Endothelial cell (in vitro differentiated cells): ENCODE measurements at places on chromosomes 1 and 21. TPM values are rescaled to one million over a fixed set of nuclear protein-coding genes. Genes with fewer than 3 reads are reported as not detected.
A peak's percentile ranks its signal among the peaks of the same experiment; 100 is the strongest.

GRCh38 chr21:43938751-43939442 lies 73.2 kb upstream of the TRAPPC10 start:
- no peak overlapping the region for H3K4me3 ChIP-seq
- H3K4me1 ChIP-seq: no peaks in the 10 kb centered on the region
- DNase-seq: peak; percentile 91
- H3K27ac ChIP-seq: no peak overlapping the region
- peaks cover 3% of the 10 kb centered on the region for H3K27me3 ChIP-seq

- no peak overlapping the region for H3K27ac ChIP-seq
- no peak overlapping the region for H3K4me3 ChIP-seq
- no peak for DNase-seq
- peaks cover 10% of the 10 kb centered on the region for H3K27me3 ChIP-seq
- peaks cover 27% of the 10 kb centered on the region for H3K4me1 ChIP-seq
Observed at GRCh38 chr1:27577504-27578188, 26.3 kb downstream of the AHDC1 start.

- H3K27ac ChIP-seq: no peak overlapping the region
- no peaks in the 10 kb centered on the region for H3K36me3 ChIP-seq
- no peak overlapping the region for H3K4me3 ChIP-seq
- no peaks in the 10 kb centered on the region for H3K27me3 ChIP-seq
- H3K4me1 ChIP-seq: no peaks in the 10 kb centered on the region
Observed at GRCh38 chr1:172928412-172928811, 122.3 kb downstream of the TNFSF18 start.

DNA sequence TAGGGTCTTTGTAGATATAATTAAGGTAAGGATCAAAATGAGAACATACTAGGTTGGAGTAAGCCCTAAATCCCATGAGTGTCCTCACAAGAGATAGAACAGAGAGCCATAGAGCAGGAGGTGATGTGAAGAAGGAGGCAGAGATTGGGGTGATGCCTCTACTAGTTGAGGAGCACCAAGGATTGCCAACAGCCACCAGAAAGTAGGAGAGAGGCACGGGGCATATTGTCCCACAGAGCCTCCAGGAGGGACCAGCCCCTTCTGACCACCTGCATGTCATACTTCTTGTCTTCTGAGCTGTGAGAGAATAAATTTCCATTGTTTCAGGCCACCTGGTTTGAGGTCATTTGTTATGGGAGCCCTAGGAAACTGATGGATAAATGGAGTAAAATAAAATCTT lies 363.3 kb downstream of the RPS6KC1 start:
- H3K27ac ChIP-seq: no peak overlapping the region
- H3K36me3 ChIP-seq: peaks cover 4% of the 10 kb centered on the region
- DNase-seq: no peak
- no peak overlapping the region for H3K4me3 ChIP-seq
- no peaks in the 10 kb centered on the region for H3K4me1 ChIP-seq

DNA sequence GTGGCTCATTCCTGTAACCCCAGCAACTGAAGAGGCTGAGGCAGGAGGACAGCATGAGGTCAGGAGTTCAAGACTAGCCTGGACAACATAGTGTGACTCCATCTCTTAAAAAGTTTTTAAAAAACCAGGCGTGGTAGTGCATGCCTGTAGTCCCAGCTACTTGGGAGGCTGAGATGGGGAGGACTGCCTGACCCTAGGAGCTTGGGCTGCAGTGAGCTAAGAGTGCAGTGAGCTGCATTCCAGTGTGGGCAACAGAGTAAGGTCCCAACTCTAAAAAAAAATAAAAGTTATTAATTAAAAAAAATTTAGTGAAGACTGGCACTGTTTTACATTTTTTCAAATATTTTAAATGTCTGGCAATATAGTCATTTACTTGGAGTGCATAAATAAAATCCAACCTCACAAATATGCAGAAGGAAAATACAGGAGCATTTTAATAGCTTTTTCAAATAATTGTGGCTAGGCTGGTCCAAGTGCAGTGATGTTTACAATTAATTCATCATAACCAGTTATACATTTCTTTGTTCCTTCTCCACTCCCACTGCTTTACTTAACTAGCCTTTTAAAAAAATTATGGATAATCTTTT lies 10.8 kb downstream of the ZBTB8OS start:
- H3K4me1 ChIP-seq: peaks cover 5% of the 10 kb centered on the region
- no peak overlapping the region for H3K27ac ChIP-seq
- H3K36me3 ChIP-seq: no peaks in the 10 kb centered on the region
- no peak for DNase-seq
- no peaks in the 10 kb centered on the region for H3K27me3 ChIP-seq

DNA sequence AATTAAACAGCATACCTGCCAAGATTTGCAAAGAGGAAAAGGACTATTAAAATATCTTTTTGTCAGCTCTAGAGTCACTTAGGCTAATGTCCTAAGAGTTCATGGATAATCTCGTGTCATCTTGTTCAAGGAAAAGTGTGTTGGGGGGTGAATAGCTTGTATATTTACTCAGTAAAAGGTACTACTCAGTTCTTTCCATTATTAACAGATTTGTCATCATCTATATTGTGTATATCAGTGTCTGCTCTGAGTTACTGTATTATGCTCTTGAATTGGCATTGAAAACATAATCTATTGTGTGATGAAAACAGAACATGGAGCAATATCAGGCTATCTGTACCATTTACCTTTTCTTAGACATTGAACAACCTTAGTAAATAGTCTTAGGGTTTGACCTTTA lies 41.9 kb downstream of the SMG7 start:
- H3K27me3 ChIP-seq: no peaks in the 10 kb centered on the region
- no peak overlapping the region for H3K4me3 ChIP-seq
- no peaks in the 10 kb centered on the region for H3K36me3 ChIP-seq
- no peak overlapping the region for H3K27ac ChIP-seq

GRCh38 chr1:46288485-46289133 lies 14.8 kb downstream of the LRRC41 start:
- no peak for DNase-seq
- peak overlapping the region; percentile 91 for H3K27ac ChIP-seq
- peaks cover 18% of the 10 kb centered on the region for H3K4me1 ChIP-seq
- H3K36me3 ChIP-seq: peaks cover 33% of the 10 kb centered on the region
- peak overlapping the region; percentile 56 for H3K4me3 ChIP-seq

Gene ZBTB8B
- total RNA-seq: 0.92 TPM

Gene TMOD4
- 1.1 TPM for total RNA-seq

Gene ITLN2
- total RNA-seq: 118 TPM

Gene PINK1
- 40.0 TPM for total RNA-seq

Gene TCHH
- 0.38 TPM for total RNA-seq
